Stimulated activated CD4-positive, alpha-beta T cell treated with anti-CD3 and anti-CD28 coated beads, Interleukin-2, amount 100 ng/mL, for 24 hours (primary cell): ENCODE measurements at places on chromosomes 7 and 10.

- no peak for DNase-seq
Measured at GRCh38 chr10:18505456-18506118, 145.8 kb downstream of the NSUN6 start.

DNA sequence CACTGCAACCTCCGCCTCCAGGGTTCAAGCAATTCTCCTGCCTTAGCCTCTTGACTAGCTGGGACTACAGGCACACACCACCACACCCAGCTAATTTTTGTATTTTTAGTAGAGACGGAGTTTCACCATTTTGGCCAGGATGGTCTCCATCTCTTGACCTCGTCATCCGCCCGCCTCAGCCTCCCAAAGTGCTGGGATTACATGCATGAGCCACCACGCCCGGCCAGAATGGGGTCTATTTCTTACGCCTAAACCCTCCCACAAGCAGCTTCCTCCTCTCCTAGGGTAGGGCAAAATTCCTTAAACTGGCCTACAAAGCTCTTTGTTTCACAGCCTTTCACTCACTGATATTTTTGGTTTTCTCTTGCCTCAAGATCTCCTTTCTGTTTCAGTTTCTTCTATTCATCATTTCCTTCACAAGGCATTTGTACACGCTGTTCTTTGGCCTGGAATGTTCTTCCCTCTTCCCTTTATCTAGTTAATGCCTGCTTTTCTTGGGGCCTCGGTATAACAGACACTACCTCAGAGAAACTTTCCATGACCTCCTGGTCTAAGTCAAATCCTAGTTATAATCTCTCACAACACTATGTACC lies 6.7 kb downstream of the CPEB3 start:
- no peak for DNase-seq

DNA sequence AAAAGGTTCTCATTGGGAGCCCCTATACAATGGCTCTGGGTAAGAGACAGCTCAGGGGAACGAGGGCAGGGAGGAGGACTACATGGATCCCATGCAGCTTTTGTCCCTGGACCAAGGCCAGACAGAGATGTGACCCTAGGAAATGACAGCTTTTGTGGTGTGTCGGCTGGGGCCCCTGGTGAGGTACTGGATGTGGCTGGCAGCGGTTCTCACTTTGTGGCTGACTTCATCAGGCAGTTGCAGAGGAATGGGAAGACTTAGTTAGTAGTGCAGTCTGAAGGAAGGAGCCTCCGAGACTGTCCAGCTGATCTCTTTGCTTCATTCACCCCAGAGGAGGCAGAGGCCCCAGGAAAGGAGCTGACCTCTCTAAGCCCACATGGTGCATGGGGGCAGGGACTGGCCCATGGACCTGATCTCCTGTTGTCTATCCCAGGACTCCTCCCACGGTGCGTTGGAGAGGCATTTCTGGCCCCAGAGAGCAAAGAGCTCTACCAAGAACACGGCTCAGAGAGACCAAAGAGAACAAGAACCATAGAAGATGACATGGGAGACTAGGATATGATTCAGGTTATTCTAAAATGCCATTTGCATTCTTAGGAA lies 202.9 kb downstream of the RPS24 start:
- no peak for DNase-seq

DNA sequence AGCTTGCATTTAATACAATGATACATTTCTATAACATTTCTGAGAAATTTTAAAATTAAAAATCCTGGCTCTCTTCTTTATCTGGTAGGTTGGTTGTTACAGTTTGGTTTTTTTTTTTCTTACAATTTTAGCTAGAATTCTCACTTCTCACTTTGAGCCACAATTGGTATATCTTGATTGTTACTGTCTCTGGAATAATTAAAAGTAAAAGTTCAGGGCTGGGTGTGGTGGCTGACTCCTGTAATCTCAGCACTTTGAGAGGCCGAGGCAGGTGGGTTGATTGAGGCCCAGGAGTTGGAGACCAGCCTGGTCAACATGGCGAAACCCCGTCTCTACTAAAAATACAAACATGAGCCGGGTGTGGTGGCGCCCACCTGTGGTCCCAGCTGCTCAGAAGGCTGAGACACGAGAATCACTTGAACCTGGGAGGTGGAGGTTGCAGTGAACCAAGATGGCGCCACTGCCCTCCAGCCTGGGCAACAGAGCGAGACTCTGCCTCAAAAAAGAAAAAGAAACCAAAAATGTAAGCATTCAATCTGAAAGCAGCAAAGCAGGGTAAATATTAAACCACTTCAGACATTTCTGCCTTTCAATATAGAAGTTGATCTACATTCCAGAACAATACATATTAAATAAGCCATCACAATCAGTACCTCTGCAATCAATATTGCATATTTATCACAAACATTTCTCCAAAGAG lies 88.6 kb upstream of the PFKP start:
- DNase-seq: no peak

DNA sequence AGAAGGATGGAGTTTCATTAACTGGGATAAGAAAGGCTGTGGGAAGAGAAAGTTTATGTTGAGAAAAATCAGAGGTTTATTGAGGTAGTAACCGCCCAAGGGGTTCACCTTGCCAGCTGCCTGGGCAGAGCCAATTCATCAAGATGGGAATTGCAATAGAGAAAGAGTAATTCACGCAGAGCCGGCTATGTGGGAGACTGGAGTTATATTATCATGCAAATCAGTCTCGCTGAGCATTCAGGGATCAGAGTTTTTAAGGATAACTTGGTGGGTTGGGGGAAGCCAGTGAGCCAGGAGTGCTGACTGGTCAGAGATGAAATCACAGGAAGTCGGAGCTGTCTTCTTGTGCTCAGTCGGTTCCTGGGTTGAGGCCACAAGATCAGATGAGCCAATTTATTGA lies 70.6 kb downstream of the MALRD1 start:
- DNase-seq: no peak

DNA sequence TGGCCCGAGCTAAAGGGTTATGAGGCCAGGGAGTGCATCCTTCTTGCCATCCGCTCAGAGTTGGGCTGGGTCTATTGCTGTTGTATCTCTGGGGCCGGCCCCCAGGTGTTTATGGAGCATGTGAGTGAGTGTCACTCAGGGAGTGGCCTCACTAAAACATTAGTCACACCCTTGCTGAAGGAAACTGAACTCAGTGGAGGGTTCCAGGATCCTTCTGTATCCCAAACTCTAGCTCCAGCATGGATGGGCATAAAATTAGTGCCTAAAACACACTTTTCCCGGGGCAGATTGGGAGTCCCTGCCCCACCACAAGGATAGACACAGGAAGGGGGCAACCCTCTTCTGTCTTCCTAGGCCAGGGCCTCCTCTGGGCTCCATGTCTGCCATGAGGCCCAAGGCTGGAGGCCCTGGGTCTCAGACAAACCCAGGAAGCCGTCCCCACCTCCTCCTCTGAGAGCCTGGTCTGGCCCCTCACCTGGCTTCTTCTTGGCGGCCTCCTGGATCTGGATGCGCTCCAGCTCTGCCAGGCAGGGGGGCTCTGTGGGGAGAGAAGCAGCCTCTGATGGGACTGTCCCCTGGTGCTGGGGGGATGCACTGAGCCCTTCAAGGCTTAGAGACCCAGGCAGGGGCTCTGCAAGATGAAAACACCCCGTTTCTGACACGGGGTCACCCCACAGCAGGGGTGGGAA lies 24.5 kb downstream of the SPOCK2 start:
- no peak for DNase-seq
